Stimulated activated CD8-positive, alpha-beta memory T cell treated with anti-CD3 and anti-CD28 coated beads, Interleukin-4, amount 100 ng/mL, for 1 hour (primary cell): ENCODE measurements at places on chromosomes 2 and 18.

DNA sequence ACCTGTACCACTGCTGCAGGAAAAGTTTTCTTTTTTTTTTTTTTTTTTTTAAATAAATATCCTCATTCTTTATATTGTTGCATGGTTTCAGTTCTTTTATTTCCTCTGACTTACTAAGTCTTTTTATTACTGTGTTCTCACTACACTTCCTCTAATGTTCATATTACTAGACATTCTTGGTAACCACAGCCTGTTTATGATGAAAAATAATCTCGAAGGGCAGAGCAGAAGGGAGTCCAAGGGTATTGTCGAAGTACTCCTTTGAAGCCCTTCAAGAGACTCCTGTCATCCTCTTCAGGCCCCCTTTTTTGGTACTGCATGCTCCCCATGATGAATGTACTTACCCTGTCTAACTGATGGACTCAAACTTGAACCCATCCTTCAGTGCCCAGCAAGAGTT, 61.2 kb downstream of the RND3 start:
- no peak for DNase-seq

DNA sequence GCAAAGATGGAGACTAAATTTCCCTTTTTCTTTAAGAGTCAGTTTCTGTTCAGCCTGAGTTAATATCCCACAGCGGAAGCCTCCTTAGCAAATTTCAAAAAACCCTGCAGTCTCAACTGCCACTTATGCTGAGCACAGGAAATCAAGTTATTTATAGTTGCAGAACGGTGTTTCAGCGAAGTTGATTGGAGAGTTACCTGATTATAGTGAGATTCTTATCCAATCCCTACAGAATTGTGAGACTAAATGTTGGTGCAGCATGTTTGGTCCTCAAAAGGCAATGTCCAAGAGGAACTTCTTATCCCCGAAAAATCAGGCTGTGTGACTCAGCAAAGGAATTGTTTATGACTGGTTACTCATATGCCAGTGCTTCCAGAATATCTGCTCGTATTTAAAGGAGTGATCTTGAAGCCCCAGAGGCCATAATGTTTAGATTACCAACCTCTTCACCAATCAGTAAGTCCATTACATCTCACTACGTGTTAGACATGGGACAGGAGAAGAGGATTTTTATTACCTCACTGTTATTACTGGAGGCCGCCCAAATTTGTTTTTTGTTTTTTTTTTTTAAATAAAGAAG, 67.9 kb downstream of the LRRFIP1 start:
- no peak for DNase-seq

GRCh38 chr2:160197587-160197986, 2.5 kb downstream of the ITGB6 start:
- DNase-seq, result no peak

GRCh38 chr2:40721595-40721994, 269.7 kb upstream of the SLC8A1 start:
- DNase-seq, result no peak

DNA sequence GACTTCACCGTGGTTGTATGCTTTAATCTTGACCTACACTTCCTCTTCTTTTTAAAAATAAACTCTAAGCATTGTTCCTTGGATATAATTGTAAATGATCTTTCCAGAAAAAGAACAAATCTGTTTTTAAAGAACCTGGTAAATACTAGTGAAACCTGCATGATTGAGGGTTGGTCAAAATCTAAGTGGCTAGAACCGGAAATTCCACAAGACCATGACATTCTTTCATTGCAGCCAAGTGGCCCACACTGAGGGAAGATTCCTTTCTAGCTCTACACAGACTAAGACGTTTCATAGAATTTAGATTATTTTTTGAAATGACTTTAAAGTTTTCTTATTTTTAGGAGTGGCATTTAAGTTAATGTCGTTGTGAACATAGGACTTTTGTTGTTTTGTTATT, 356.7 kb downstream of the NYAP2 start:
- no peak for DNase-seq

DNA sequence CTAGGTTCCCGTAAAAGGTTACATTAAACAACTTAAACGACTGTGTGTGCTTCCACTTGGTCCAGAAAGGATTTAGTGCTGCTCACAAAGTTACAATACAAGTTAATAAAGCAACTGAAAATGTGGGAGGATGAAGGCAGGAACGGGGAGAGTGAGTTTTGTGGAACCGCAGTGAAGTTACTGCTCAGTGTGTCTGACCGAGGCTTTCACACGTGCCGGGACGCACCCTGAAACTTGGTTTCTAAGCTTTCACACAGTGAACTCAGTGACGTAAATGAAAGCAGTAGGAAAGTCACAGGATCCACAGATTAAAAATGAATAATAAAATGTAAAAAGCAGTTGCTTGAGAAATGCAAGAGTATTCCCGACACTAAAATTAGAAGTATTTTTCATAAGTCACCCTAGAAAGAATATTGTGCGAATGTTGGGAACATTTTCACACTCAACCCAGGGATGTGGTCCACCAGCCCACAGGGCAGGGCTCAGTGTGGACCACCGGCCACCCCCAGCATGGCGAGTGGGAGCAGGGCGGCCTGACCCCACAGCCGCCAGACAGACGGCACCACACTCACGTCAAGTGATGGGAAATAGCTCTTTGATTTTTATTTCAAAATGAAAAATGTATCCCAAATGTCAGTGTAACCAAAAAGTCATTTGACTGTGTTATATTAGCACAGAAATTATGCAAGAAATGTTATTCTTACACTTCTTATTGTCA, 32.6 kb upstream of the CHMP1B start:
- DNase-seq, result no peak

DNA sequence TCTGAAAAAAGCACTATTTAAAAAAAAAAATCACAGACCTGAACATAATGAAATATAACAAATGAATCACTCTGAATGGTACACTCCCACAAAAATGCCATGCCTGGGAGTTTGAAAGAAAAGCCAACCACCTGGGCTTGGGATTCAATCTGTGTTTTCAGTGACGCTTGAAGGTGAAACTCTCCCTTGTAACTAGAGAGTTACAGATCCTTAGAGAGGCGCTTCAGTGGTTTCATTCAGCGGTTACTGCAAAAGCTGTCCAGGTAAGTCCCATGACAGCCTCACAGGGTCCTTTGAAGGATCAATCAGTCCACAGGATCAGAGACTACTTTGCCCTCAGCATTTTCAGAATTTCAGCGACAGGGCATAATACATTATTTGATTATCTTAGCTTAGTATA, 627.3 kb downstream of the IRS1 start:
- DNase-seq, result no peak

DNA sequence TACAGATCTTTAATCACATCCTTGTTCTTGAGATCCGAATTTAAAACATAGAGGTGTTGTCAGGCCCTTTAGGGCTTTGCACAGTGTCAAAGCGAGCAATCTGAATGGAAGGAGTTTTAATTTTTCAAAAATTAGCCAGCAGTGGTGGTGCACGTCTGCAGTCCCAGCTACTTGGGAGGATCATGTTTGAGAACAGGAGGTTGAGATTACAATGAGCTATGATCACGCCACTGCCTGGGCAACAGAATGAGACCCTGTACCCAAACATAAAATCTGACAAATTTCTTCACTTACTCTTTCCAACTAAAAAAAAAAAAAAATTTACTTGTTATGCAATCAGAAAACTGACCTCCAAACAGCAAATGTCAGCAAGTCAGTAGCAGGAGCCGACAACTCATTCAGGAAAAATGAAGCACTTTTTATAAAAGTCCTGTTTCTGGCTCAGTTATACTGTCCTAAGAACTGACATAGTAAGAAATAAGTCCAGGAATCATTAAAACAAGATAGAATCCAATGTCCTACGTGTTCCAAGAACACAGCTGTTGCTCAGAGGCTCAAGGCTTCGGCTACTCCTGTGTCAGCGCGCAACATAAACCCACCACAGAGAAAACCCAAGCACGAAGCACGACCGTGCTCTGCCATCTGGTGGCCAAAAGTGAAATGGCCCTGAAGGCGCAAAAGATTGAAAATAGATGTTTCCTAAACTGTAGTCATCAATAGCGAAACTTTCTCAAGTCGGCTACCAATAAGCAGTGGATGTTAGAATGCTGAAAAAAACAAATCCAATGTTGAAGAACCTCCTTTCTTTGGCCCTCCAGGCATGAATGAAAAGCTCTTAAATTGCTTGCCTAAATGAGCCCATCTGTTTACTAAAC, 138.1 kb downstream of the INO80D start:
- peak; percentile 15 for DNase-seq

- DNase-seq, result no peak
Observed at GRCh38 chr2:96111823-96112500, 4.4 kb downstream of the ADRA2B start.

DNA sequence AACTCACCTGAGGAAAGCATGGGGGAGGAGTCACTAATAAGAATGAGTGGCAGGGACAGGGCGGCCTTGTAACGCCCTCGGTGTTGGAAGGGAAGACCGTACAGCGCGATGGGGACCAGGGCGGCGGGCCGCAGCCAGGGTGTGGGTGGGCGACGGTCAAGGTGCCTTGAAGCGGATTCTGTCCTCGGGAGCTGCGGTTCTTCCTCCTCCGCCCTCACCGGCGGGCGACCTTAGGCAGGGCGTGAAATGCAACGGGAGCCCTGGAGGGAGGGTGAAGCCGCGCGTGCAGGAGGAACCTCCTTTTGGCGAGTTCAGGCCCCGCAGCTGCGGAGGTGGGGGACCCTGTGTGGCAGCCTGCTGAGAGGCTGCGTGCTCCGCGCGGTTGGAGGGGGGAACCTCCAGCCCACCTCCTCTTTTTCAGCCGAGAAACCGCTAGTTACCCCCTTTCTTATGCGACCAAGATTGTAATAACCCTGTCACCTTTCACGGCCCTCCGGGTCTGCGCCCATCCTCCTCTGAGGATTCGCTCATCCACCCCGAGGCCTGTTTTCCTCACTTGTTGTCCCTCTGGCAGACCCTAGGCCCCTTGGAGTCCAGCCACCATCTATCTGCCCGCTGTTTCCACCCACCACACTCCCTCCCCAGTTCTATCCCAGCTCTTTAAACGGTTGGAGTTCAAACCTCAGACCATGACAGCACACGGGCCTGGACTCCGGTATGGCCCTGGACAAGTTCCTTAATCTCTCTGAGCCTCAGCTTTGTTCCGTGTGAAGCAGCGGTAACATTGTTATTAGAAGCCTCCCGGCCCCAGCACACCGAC, 823 bp upstream of the RNU2-63P start:
- peak; percentile 9 for DNase-seq

DNA sequence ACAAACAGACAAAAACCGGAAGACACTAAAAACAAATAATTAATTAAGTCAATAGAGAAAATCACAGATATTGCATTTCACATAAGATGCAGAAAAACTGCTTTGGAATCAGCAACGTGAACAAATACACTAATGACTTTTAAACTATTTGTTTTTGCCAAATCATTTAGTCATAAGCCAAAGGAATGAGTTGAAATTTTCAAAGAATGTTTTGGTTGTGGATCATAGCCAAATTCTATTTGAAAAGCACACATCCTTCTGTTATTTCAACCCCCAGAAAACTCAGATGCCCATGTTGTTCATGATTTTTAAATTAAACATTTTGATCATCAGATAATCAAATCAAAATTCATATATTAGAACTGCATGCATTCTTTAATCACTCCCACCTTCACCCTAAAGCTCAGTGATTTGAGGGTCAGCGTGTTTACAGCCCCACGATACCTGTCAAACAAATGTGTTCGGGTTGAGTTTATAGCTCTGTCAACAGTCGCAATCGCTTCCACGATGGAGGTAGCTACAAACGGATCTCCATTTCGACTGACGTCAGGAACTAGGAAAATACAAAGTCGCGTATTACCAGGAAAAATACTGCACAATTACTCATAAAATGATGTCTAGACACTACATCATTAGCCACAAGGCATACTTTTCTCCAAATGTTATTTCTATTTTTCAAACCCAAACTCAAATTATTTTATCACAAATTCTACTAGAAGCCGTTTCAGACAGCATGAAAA, 90.2 kb downstream of the PXDN start:
- no peak for DNase-seq

- no peak for DNase-seq
Observed at GRCh38 chr18:49585781-49586663, 24.2 kb downstream of the LIPG start.

DNA sequence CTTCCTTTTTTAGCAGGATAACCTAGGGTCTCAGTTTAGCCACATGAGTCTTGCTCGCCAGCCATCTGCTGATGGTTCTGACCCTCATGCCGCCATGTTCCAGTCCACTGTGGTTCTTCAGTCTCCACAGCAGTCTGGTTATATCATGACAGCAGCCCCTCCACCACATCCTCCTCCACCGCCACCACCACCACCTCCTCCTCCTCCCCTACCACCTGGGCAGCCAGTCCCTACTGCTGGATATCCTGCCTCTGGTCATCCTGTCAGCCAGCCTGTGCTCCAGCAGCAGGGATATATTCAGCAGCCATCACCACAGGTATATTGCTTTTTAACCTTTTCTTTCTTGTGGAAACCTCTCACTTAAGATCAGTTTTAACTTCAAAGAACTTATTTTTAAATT, 89.9 kb upstream of the UBXN4 start:
- no peak for DNase-seq

GRCh38 chr18:3623769-3624545, 174.0 kb downstream of the TGIF1 start:
- DNase-seq, result no peak

GRCh38 chr2:176461809-176462670, 192.8 kb downstream of the MTX2 start:
- DNase-seq, result no peak

DNA sequence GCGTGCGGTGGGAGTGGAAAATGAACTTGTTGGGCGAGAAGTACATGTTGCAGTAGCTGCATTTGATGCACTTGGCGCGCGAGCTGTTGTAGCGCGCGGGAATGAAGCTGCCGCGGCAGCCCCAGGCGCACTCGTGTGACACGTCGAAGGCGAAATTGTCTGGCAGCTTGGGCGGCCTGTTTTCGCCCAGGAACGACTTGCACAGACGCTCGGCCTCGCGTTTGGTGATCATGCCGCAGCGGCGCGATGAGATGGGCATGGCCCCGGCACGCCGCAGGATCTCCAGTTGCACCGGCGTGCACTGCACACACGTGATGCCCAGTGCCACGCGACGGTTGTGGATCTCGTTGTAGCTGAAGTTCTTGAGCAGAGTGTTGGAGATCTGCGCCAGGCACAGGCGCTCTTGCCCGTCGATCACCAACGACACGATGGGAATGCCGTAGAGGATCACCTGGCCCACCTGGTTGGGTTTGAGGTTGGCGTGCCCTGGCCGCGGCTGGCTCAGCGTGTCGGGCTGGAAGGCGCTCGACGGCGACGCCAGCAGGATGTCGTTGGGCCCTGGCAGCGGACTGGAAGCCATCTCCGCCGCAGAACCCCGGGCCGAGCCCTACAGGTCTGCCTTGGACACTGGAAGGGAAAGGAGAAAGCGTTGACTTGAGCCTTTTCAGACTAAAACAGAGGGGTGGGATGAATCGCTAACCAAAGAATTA, 2.7 kb downstream of the SKOR2 start:
- DNase-seq, result no peak

GRCh38 chr2:74502147-74502719, 2.8 kb upstream of the LBX2 start:
- DNase-seq, result no peak

GRCh38 chr2:28591711-28592335, 96.0 kb downstream of the PLB1 start:
- DNase-seq, result no peak

GRCh38 chr18:63882333-63883141, 5.0 kb upstream of the SERPINB2 start:
- no peak for DNase-seq
